ENCODE measurements at places on chromosomes 11 and 22.

DNA sequence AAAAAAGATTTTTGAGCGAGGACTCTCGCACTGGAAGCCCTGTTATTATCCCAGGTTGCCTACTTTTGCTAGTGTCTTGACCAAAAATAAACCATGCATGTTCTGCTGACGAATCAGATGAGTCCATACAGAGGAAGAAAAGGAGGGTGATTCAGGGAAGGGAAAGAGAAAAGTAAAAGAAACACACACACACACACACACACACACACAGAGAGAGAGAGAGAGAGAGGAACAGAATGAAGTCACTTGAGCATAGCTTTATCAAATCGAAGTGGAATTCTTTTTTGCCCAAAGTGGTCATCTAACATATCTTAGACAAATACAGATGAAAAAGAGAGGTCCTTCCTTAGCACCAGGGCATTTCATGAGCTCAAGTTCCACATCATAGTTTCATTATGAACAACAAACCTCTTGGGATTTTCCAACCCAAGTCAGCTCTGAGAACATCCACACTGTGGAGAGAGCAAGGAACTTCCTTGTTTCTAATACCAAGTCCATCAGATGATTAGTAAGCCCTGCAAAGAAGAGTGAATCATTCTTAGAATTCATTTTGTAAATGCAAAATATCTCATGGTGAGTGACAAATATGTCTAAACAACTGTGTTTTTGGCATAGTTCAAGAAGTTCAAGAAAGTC is 7.7 kb upstream of the MMP12 start:
- DNase-seq, result no peak

DNA sequence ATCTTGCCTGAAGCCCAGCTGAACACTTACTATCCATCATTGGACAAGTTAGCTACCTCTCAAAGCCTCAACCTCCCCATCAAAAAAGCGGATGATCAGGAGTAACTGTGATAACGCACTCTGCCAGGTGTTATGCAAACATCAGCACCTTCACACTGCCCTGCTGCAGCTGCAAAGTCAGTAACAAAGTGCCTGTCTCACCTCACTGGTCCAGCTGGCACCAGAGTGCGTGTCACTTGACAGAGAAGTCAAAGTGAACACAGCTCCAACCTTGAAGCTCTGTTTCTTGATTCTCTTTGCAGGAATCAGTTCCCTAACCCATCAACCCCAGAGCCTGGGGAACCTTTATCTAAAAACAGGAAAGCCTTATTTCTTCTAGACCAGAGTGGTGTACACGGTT is 413.6 kb downstream of the CTTN start:
- no peak for DNase-seq

GRCh38 chr22:44444341-44445306 is 53.4 kb downstream of the RTL6 start:
- no peak for DNase-seq

GRCh38 chr11:16738947-16739815 is 734 bp downstream of the C11orf58 start:
- no peak for DNase-seq

GRCh38 chr22:24134090-24134846 is 47.0 kb upstream of the SUSD2 start:
- no peak for DNase-seq

GRCh38 chr11:19164881-19165280 is 36.9 kb downstream of the CSRP3 start:
- no peak for DNase-seq

DNA sequence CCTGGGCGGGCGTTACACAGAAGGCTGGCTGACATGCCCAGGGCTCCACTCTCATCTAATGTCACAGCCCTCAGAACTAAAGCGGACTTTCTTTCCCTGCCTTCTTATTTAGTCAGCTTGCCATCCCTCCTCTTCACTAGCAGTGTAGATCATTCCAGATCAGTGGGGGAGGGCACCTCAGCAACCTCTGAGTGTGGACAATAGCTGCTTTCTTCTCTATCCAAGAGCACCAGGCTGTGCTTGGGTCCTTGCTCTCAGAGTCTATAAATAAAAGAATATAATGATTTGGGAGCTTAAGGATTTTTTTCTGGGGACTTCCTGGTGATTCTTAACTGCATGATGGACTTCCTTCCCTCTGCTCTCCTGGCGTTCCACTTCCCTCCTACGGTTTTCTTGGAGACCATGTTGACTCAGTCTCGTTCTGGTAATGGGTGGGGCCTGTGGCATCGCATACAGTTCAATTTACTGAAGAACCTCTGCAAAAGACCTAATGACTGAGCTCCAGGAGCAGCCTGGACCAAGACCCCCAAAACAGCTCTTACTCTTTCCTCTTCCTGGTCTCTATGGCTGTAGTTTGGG is 2.9 kb upstream of the HMBS start:
- DNase-seq, result no peak

- DNase-seq, result no peak
Observed at GRCh38 chr22:38798496-38798895, 4.6 kb upstream of the DNAL4 start.

GRCh38 chr22:17101475-17102296 is 16.9 kb downstream of the IL17RA start:
- no peak for DNase-seq

- no peak for DNase-seq
Observed at GRCh38 chr22:25840167-25840566, 98.2 kb downstream of the MYO18B start.

DNA sequence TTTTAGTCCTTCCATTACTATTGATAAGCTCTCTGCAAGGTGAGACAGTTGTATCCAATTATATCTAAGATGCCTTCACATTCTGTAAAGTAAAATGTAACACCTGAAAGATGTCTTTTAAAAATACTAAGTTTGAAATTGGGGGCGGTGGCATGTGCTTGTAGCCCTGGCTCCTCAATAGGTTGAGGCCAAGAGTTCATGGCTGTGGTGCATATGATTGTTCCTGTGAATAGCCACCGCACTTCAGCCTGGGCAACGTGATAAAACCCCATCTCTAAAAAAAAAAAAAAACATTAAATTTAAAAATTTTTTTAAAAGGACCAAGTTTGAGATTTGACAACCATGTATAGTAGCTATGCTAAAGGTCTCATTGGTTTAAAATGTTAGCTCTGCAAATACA is 20.5 kb downstream of the CAPRIN1 start:
- DNase-seq, result no peak

- DNase-seq, result no peak
Observed at GRCh38 chr11:34261095-34261494, 96.7 kb downstream of the ABTB2 start.

DNA sequence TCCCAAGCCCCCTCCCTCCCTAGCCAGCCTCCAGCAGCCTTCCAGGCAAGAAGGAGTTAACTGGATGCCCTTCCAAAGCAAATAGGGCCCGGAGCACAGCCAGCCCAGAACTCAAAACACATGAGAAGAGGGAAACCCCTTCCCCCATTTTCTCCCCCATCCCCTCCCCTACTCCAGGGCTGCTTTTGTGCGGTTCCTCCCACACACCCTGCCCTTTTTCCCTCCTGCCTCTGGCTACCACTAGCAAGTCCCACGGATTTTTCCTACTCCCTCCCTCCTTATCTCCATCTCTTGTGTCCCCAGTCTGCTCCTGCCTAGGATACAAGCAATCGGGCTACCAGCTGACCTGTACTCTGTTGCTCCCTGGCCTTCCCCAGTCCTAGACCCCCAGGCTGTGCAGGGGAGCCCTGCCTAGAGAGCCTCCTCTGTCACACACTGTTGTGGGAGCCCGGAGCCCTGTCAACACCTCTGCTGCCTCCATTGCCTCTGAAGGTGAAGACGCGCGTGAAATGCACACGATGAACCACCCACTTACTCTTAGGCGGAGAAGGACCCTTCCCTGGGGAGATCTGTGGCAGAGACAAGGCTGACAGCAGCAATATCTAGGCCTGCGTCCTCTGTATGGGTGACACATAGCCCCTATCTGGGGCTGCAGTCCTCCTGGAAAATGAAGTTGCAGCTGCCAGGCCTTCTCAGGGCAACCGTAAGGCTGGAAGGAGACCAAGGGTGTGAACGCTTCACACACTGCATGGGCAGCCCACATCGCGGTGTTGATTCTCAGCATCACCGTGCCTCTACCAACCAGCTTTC is 282.8 kb downstream of the MN1 start:
- no peak for DNase-seq

GRCh38 chr11:95559899-95560298 is 229.7 kb downstream of the FAM76B start:
- no peak for DNase-seq
